ENCODE measurements at places on chromosomes 12 and 14.

DNA sequence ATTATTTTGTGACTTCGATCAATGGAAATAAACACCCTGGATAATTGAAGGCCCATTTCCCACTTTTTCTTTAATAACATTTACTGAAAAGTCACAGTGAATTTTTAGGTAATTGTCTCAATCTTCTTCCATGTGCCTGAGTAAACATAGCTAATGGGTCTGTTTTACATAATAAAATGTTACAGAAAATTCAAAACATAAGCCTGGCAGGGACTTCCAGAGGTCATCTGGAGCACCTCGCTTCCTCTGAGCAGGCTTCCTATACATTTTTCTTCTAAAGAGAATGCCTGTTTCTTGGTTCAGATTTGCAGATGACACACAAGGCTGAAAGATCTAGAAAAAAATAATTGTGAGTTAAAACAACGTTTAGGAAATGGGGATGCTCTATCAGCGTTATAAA, 183.8 kb upstream of the PDE3A start:
- DNase-seq: no peak

DNA sequence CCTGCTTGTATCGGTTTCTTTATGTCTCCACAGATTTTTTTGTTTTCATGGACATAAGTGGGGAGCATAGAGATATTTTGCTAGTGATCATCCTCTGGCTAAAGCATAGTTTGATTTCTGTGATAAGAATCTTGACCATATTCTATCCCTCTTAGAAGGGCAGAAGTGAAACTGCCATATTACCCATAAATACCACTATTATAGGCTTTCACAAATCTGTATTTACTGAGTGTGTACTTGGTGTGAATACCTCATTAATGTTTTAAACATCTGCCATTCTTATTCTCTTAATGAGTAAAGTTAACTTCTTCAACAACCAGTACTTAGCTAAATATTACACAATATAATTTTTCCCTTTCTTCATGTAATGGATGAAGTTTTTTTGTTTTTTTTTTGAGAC, 16.1 kb downstream of the WNK1 start:
- DNase-seq: no peak

DNA sequence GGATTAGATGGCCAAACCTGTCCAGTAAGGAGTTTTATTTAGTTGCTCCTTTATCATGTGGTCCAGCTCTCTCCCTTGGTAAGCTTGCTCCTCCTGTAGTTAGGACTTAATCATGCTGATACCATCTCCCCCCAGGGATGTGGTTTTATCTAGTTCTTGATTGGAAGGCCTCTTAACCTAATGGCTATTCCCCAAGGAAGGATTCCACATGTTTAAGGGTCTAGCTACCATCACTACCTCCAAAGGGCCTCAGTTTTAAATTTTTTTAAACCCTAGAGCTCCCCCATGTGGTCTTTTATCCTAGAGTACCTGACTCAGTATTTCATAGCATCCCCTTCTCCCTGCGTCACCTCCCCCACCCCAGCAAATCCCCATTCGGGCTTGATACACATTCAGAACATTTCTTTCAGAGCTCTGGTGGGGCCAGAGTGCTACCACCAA, 22.5 kb downstream of the MAP3K12 start:
- DNase-seq: peak; percentile 15

DNA sequence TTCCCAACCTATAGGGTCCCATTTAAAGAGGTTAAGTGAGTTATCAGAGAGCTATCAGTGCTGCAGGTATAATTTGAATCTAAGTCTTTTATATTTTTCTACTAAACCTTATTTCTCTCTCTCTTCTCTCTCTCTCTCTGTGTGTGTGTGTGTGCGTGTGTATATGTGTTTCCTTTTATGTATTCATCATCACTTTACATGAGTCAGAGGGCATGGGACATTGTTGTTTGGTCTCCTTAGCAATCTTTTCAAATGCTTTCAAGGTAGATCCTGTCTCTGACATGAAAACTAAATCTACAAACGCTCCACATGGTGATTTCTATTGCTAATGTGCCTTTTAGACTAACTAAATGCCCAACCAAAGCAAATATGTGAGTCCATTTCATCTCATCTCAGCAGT, 459.7 kb downstream of the BTG1 start:
- no peak for DNase-seq

- no peak for DNase-seq
Observed at GRCh38 chr12:131279281-131279921, 325.7 kb downstream of the ADGRD1 start.

DNA sequence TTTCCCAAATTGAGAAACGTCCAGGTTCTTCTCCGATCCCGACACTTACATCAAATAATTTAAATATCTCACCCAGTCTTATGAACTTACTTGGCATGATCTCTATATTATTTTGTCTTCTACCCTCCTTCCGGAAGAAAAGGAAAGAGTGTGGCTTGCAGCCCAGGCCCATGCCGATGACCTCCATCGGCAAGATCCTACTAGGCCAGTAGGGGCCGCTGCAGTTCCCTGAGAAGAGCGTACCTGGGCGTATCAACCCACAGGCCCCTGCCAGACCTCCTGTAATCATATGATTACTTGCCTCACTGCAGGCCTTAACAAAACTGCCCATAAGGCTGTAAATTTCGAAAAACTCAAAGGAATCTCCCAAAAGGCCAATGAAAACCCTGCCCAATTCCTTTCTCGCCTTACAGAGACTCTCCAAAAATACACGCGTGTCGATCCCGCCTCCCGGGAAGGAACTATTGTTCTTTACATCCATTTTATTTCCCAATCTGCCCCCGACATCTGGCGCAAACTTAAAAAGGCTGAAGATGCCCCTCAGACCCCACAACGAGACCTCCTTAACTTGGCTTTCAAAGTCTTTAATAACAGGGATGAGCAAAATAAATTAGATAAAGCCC, 69.6 kb downstream of the MOK start:
- DNase-seq: peak; percentile 41

DNA sequence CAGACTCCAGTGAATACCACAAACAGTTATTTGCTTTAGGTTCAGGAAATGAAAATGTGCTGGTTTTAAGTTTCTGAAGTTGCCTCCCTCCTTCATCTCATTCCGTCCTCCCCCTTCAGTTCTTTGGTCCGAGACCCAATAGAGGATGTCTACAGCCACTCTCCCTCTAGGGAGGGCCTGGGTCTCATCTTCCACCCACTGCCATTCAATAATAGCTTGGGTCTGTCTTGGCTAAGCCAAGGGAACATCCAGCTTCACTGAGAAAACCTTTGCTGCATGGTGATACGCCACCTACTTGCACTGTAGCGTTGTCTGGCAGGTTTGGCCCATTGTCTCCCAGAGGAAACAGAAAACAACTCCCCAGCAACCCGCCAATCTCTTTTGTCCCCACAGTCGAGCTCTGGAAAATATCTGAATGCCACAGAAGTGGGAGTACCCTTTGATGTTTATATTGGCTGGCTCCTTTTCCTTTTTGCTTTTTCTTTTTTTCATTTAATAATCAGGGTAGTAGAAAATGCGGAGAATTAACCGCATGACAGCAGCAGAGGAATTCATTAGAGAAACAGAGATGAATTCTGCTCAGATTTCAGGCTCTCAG, 380.1 kb downstream of the RAD51B start:
- no peak for DNase-seq

DNA sequence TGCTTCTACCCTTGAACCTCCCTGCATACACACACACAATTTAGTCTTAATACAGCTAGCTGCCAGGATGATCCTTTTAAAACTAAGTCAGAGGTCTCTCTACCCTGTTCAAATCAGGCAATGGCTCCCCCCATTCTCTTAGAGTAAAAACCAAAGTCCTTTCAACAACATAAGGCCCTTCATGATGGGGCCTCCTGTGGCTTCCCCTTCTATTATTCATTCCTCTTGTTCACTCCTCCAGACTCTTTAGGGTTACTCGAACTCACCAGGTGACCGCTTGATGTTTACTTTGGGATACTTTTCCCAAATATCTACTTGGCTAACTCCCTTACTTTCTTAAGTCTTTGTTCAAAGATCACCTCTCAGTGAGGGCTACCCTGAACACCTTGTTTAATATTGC, 30.4 kb downstream of the DENND5B start:
- DNase-seq: no peak

DNA sequence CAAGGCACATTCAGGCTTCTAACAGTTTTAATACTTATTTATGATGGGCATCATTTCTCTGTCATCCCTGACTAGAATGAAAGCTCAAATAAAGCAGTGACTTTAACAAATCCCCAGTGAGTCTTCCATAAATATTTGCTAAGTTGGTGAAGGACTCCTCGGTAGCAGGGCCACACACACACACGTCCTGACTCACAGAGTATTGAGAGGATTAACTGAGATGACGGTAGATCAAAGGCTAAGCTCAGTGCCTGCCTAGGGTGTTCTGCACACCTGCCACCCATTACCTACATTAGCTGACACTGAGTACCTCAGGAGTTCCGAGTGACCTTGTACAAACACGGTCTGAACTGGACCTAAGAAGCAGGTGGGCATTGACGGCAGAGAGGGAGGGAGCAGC, 197.3 kb upstream of the SFSWAP start:
- no peak for DNase-seq

DNA sequence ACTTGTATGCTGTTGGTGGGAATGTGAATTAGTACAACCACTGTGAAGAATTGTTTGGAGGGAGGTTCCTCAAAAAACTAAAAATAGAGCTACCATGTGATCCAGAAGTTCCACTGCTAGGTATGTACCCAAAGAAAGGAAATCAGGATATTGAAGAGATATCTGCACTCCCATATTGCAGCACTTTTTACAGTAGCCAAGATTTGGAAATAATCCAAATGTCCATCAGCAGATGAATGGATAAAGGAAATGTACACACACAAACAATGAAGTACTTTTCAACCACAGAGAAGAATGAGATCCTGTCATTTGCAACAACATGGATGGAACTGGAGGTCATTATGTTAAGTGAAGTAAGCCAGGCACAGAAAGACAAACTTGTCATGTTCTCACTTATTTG, 25.9 kb downstream of the TIGAR start:
- DNase-seq: no peak

GRCh38 chr14:31969699-31970240, 107.3 kb upstream of the ARHGAP5 start:
- DNase-seq: no peak

DNA sequence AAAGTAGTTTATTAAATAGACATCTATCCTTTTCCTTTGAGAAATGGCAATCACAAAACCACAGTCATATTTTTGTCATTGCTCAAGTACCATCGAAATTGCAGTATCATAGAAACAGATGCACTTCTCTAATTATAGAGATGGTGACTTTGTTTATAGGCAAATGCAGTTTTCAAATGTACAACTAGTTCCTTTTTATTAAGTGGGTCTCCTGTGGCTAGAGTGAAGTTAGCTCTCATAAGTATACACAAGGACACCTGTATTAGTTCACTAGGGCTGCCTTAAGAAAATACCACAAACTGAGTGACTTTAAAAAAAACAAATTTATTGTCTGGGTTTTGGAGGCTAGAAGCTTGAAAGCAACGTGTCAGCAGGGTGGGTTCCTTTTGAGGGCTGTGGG, 62.8 kb downstream of the OTOGL start:
- DNase-seq: no peak

DNA sequence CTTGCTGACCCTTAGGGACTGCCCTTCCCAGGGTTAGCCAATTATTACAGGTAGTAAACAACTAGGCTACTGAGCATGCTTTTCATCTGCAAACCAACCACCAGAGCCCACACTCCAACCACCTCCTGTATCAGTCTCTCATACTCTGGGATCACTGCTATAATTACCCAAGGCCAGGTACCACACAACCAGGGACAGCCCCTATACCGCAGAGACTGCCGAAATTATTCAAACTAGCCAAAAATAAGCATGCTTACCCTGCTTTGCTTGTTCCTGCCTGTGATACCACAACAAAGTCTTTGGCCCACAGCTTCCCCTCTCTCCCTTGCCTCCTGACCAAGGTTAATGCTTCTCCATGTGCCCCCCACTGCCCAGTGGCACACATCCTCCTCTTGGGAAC, 197.6 kb upstream of the SRRM4 start:
- DNase-seq: no peak

- no peak for DNase-seq
Observed at GRCh38 chr12:94109160-94109559, 39.2 kb upstream of the PLXNC1 start.

DNA sequence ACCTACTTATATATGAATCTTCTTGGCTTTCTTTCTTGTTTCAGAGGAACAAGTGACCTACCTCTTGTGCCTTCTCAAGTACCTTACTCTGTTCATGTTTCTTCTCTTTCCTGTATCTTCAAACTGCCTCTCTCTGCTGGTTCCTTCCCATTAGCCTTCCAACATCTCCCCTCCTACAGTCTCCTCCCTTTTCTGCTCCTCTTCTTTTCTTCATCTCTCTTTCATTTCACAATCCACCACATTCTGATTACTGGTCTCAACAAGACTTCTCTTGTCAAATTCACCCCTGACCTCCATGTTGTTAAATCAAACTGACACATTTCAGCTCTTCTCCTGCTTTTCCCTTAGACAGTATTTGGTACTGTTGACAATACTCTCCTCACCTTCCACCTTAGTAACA, 95.6 kb downstream of the BRMS1L start:
- no peak for DNase-seq

GRCh38 chr12:11695321-11695720, 45.8 kb downstream of the ETV6 start:
- no peak for DNase-seq

- no peak for DNase-seq
Observed at GRCh38 chr14:59657769-59658168, 81.2 kb upstream of the CCDC175 start.

DNA sequence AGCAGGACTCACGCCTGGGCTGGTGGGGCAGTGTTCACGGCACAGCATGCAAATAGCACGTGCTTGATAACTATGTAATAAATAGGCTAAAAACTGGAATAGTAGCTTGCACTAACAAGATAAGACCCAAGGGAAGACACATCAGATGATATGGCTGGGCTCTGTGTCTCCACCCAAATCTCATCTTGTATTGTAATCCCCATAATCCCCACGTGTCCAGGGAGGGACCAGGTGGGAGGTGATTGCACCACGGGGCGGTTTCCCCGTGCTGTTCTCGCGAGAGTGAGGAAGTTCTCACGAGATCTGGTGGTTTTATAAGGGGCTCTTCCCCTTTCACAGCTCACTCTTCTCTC, 46.9 kb downstream of the RIMBP2 start:
- DNase-seq: no peak

DNA sequence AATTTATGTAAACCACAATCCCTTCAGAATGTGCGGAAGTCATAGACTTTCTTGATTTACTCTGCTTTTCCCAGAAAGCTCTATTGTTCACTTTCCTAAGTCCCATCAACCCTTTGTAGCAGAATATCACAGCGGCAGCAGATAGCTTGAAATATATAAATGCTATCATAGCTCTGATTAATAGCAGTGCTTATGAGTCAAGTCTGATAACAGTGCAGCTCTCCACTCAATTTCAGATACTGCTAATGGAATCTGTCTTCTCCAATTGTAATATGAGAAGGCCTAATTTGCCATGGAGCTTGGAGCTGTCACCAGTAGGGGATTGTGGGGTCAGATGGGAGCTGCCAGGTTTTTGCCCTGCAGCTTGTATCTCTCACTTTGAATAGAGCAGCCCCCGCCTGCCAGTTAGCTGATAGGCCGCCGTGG, 10.9 kb downstream of the TMEM260 start:
- no peak for DNase-seq

DNA sequence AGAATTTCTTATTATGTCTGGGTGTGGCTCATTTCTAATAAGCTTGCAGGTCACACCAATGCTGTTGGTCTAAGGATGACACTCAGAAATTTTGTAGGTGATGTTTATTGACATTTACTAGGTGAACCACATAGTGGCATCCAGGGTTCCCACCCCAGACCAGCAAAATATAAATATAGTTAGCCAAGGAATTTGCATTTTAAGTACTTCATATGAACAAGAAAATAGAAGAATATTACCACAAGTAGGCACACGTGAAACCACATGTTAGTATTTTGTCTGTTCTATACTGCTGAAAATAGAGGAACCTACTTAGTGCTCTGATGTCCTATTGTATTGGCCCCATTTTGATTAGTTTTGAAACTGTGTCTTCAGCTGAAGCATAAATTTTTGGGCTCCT, 71.1 kb downstream of the USP15 start:
- no peak for DNase-seq
